Effector memory CD4-positive, alpha-beta T cell (primary cell): ENCODE measurements at places on chromosomes 7 and 10.

GRCh38 chr7:29857654-29858053 is 51.3 kb downstream of the WIPF3 start:
- no peaks in the 10 kb centered on the region for H3K4me1 ChIP-seq
- no peak overlapping the region for H3K4me3 ChIP-seq
- no peak for DNase-seq
- no peaks in the 10 kb centered on the region for H3K36me3 ChIP-seq
- no peaks in the 10 kb centered on the region for H3K27me3 ChIP-seq
- H3K27ac ChIP-seq = no peak overlapping the region

DNA sequence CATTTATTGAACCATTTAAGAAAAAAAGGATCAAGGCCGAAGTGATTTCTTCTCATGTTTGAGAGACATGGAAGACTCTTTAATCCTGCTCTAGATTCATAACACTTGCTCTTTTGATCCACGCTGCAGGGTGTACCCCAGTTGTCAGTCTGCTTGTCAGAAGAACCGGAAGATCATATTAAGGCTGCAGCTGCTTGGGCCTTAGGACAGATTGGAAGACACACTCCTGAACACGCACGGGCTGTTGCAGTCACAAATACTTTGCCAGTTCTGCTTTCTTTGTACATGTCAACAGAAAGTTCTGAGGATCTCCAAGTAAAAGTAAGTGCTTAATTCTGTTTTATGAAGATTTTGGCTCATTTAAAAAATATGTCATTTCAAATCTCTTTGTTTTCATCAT is 46.3 kb downstream of the SPAG6 start:
- no peaks in the 10 kb centered on the region for H3K4me1 ChIP-seq
- no peak overlapping the region for H3K27ac ChIP-seq
- H3K27me3 ChIP-seq = no peaks in the 10 kb centered on the region
- no peak for DNase-seq
- H3K4me3 ChIP-seq = no peak overlapping the region

- H3K4me3 ChIP-seq = no peak overlapping the region
- no peaks in the 10 kb centered on the region for H3K27me3 ChIP-seq
- H3K27ac ChIP-seq = no peak overlapping the region
These were observed 3.8 kb upstream of the DMTF1 start for GRCh38 chr7:87148332-87148955.

GRCh38 chr7:13524076-13524475 is 465.4 kb downstream of the ETV1 start:
- H3K27ac ChIP-seq = no peak overlapping the region
- no peak for DNase-seq
- H3K27me3 ChIP-seq = no peaks in the 10 kb centered on the region
- H3K4me3 ChIP-seq = no peak overlapping the region

DNA sequence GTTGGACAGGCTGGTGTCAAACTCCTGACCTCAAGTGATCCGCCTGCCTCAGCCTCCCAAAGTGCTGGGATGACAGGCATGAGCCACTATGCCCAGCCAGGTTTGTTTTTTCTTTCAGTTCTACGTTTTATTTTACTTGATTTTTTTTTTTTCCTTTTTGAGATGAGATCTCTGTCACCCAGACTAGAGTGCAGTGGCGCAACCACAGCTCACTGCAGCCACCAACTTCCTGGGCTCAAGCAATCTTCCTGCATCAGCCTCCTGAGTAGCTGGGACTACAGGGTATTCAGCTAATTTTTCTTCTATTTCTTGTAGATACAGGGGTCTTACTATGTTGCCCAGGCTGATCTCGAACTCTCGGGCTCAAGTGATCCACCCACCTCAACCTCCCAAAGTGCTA is 24.3 kb downstream of the GDI2 start:
- no peaks in the 10 kb centered on the region for H3K4me1 ChIP-seq
- H3K27me3 ChIP-seq = no peaks in the 10 kb centered on the region
- H3K27ac ChIP-seq = peak overlapping the region; percentile 23
- no peak for DNase-seq

DNA sequence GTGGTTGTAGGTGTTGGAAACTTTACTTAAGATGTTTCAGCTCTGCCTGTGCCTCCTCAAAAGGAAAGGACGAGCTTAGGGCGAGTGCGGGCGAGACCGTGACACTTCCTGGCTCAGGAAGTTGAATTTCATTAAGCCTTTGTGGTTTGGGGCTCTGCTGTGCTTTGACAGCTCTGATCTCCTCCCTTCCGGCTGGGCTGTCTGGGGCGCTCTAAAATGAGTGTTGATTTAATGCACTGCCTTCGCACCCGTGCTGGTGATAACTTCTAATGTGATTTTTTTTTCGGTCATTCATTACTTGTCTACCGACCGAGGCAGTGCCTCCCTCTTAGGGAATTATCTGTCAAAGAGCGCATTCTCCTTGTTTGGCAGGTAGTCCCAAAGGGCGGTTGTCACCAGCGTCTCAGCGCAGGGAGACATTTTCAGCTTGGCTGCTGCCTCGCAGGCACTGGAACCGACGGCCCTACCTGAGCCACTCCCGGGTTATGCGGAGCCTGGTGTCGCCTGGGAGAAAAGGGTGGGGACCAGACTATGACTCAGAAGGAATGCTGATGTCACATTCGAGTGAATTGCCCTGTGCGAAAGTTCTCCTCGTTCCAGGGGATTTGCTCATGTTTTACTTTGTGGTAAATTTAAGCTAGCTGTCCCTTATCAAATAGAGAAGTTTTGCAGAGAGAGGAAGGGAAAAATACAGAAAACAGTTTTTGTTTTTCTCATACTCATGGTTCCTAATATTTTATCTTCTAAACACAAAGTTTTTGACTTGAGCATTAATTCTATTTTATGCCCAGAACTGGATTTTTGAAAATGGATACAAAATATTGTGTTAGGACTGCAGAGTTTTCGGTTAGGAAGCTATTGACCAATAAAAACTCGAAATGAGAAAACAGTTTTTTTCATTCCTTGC is 920 bp downstream of the TES start:
- H3K27me3 ChIP-seq = no peaks in the 10 kb centered on the region
- H3K4me1 ChIP-seq = peaks cover 23% of the 10 kb centered on the region
- H3K27ac ChIP-seq = peak overlapping the region; percentile 87
- H3K36me3 ChIP-seq = no peaks in the 10 kb centered on the region
- H3K4me3 ChIP-seq = peak overlapping the region; percentile 74

DNA sequence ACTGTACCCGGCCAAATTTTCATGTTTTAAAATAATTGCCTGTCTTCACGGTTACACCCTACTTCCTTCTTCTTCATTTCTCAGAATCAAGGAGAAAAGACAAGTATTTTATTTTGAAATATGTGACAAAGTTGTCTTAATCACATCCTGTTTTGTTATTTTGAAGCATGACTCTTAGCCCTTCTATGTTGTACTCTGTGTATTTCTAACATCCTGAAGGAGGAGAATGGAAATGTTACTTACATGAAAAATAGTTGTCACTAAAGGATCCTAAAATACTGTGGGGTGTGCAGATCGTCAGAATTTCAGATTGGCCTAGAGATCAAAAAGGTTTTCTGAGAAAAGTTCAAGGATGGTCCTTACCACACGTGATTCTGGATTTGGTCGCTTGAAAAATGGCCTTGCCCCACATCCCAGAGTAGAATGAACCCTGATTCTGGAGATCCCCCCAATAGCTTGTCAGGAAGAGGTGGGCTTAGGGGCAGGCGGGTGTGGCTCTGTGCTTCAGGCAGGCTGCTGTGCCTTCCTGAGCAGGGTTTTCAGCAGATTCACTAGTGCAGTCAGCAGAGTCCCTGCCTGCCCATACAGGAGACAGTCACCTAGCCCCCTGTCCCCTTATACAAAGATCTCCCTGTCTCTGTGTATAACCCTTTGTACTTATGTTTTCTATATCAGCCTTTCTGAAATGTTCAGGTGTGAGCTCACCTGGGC is 8.6 kb downstream of the UPP1 start:
- no peak for DNase-seq
- peaks cover 57% of the 10 kb centered on the region for H3K36me3 ChIP-seq
- H3K4me3 ChIP-seq = peak overlapping the region; percentile 30

DNA sequence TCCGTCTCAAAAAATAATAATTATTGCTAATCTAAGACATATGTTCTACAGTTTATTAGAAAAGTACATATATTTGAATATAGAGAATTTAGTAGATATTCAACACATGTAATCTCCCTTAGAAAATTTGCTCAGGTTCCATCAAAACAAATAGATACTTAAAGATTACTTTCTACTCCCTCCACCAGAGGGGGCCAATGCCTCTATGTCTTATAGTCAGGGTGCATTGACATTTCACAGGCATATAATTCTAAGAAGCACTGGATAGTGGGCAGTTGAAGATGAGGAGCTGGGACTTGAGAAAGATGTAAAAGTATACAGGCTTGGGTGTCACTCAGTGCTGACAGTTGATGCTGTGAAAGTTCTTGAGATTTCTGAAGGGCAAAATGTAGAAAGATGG is 301.6 kb upstream of the HPS1 start:
- H3K36me3 ChIP-seq = no peaks in the 10 kb centered on the region
- no peak overlapping the region for H3K27ac ChIP-seq
- H3K4me1 ChIP-seq = no peaks in the 10 kb centered on the region
- DNase-seq = no peak

- no peaks in the 10 kb centered on the region for H3K27me3 ChIP-seq
- no peak for DNase-seq
- H3K4me3 ChIP-seq = no peak overlapping the region
- H3K27ac ChIP-seq = no peak overlapping the region
- H3K4me1 ChIP-seq = no peaks in the 10 kb centered on the region
These were observed 219.5 kb upstream of the CSTF2T start for GRCh38 chr10:51918884-51919325.

GRCh38 chr10:97656777-97657176 is 16.3 kb downstream of the PI4K2A start:
- no peaks in the 10 kb centered on the region for H3K27me3 ChIP-seq
- no peak overlapping the region for H3K4me3 ChIP-seq
- H3K4me1 ChIP-seq = no peaks in the 10 kb centered on the region
- no peak for DNase-seq
- H3K27ac ChIP-seq = no peak overlapping the region
- H3K36me3 ChIP-seq = peaks cover 14% of the 10 kb centered on the region

DNA sequence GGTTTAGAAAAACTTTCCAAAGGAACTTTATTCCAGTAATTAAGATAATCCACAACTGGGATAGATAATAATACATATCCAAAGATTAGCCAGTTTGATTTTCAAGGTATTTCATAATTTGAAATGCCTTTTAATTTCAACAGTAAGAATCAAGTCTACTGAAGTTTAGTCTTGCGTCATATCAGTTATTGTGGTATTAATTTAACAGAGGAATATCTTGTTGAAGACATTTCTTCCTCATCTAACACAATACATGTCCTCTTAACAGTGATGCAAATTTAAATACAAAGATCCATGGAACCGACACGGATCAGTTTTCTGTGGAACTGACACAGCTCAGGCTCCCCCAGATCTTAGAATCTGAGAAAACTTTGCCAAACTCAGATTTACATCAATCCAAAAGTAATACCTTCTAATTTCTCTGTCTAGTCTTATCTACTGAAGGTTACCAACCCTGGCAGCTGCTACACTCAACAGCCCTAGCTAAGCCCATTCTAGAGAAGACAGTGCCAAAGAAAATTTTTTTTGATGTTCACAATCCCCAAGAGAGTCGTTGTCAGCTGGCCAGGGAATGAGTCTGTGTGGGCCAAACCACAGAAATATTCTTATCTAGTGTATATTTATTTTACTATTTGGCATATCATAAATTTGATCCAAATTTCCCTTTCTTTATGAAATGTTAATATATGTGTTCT is 365.2 kb upstream of the MEOX2 start:
- no peaks in the 10 kb centered on the region for H3K36me3 ChIP-seq
- H3K4me1 ChIP-seq = no peaks in the 10 kb centered on the region
- no peak overlapping the region for H3K4me3 ChIP-seq
- H3K27me3 ChIP-seq = no peaks in the 10 kb centered on the region
- no peak for DNase-seq
- H3K27ac ChIP-seq = no peak overlapping the region

- DNase-seq = no peak
- no peaks in the 10 kb centered on the region for H3K4me1 ChIP-seq
- no peaks in the 10 kb centered on the region for H3K27me3 ChIP-seq
- no peaks in the 10 kb centered on the region for H3K36me3 ChIP-seq
- H3K27ac ChIP-seq = no peak overlapping the region
These were observed 328.5 kb upstream of the AUTS2 start for GRCh38 chr7:69269806-69270205.

- H3K36me3 ChIP-seq = no peaks in the 10 kb centered on the region
- DNase-seq = no peak
- no peaks in the 10 kb centered on the region for H3K27me3 ChIP-seq
- H3K4me1 ChIP-seq = peaks cover 10% of the 10 kb centered on the region
- H3K27ac ChIP-seq = no peak overlapping the region
These were observed 952 bp downstream of the DNMBP start for GRCh38 chr10:100008708-100009282.

DNA sequence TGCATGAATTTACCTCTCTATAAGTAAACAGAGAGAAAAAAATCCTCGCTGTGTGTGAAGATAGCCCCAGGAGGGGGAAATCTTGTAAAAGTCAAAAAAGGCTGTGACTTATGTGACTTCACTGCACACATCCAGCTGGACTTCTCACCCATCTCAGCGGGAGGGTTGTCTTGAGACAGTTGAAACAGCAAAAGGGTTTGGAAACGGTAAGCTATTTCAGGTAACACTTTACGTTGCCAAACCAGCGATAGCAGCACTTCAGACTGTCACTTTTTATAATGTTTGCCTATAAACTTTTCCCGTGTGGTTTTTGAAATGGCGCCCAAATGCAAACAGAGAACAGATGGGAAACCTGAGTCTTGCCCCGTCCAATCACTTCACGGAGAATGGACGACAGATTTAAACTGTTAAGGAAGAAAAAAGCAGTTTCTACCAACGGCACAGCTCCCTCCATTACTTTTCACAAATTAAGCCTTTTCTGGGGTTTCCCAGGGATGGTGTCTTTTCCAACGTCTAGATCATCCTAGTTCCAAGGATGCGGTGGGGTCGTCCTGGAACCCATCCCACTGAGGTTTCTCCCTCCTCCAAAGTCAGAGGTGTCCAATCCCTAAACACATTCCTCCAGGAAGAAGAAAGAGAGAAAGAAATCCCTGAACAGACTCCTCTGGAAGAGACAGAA is 25.2 kb downstream of the FGFR2 start:
- H3K36me3 ChIP-seq = no peaks in the 10 kb centered on the region
- H3K4me3 ChIP-seq = no peak overlapping the region
- H3K27ac ChIP-seq = no peak overlapping the region
- H3K27me3 ChIP-seq = no peaks in the 10 kb centered on the region

DNA sequence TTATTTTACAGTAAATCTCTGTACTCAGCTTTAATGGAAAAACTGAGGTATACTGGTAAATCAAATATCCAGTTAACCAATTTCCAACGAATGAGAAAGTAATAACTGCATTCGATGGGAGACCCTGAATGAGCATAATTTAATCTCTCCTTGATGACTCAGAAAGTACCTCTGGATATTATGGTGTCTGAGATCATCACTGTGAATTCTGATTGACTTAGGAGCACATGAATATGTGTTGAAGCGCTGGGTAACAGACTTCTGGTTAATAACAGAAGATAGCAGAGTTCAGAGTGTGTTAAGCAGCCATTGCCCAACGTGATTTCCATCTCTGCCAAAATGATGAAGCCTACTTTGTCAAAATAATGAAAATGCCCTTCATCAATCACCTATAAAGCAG is 116.6 kb downstream of the NRP1 start:
- H3K4me3 ChIP-seq = no peak overlapping the region
- H3K36me3 ChIP-seq = no peaks in the 10 kb centered on the region
- no peaks in the 10 kb centered on the region for H3K27me3 ChIP-seq

- H3K27me3 ChIP-seq = no peaks in the 10 kb centered on the region
- H3K36me3 ChIP-seq = no peaks in the 10 kb centered on the region
- DNase-seq = no peak
These were observed 180.0 kb upstream of the INHBA start for GRCh38 chr7:41882745-41883420.
